ENCODE measurements at places on chromosomes 2 and 18.

- no peak for DNase-seq
Observed at GRCh38 chr2:240996834-240997140, 1.6 kb upstream of the SNED1 start.

GRCh38 chr2:48530033-48530811 lies at the start of gene STON1:
Gene STON1 (plus strand): TSS chr2:48530154. CDS start chr2:48580634, 50,480 bp downstream.
- DNase-seq, result no peak

DNA sequence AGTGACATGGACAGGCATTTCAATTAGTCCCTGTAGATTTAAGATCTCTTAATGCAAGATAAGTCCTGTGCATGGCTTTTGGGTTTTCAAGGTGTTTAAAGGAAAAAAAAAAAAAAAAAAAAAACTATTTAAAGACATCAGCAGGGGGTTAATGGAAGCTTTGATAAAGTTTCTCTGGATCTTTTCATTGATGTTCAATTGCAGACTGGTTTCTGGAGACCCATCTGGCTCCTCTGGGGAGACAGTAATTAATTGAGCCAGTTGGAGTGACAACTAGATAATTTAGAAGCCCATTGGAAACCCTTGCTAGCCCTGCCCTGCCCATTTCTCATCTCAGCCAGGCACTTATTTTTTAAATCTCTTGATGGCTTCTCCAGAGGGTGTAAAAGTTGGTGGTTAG lies 98.7 kb downstream of the EPHA4 start:
- no peak for DNase-seq

- DNase-seq, result peak; percentile 68
Observed at GRCh38 chr2:191478799-191479679, 198.9 kb upstream of the NABP1 start.

DNA sequence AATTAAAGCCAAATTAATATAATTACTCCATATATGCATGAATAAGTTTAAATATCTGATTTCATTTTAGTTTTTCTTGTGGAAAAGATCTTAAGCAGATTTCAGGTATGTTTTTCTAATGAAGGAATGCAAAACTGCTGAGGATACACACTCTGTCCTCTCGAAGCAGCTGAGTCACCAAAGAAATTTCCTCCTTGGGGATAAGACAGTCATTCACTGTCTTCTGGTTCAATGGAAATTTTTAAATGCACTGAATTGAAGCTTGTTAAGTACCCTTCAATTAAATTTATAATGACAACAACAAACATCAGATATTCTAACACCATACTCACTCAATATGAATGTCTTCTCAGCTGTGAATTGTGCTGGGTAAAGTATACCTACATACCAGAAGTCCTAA lies 101.5 kb upstream of the DNER start:
- no peak for DNase-seq

DNA sequence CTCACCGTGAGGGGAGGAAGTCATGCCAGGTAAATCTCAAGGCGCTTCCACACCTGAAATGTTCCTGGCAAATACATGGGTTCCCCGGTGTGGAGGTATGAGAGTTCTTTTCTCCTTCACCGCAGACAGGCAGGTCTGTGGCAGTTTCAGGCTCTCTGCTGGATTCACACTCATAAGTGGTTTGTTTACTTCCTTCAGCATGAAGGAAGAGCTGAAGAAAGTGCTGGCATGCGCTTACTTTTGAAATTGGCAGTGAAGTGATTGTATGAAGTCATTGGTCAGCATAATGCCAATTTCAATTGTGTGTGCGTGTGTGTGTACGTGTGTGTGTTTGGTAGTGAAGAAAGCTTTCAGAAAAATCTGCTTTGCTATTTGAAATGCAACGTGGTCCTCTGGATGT lies 43.4 kb downstream of the RNF144A start:
- peak; percentile 25 for DNase-seq

DNA sequence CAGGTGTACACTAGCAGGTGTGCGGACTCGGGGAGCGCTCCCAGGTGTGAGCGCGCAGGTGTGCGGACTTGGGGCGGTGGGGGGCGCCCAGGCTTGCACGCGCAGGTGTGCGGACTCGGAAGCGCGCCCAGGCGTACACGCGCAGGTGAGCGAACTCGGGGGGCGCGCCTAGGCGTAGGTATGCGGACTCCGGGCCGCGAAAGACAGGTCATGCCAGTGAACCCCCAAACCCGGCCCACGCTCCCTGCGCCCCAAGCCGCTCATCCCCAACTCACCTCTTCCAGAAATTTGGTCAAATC lies 342 bp downstream of the CYB5A start:
- DNase-seq, result no peak

DNA sequence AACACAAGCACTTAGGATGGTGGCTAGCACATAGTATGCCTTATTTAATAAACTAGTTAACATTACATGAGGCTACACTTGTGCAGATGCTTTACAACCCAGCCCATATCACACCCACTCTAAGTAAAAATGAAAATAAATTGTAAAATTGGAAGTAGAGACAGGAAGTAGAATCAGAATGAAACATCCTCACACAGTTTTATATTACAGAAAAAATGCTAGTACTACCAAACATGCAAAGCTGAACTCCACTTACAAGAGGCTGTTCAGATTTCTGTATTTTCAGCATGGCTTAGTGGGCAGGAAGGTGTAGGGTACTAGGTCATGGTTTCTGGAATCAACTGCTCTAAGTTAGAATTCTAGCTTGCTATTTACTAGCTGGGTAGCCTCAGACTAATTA lies 18.2 kb upstream of the CRIM1 start:
- DNase-seq, result no peak

DNA sequence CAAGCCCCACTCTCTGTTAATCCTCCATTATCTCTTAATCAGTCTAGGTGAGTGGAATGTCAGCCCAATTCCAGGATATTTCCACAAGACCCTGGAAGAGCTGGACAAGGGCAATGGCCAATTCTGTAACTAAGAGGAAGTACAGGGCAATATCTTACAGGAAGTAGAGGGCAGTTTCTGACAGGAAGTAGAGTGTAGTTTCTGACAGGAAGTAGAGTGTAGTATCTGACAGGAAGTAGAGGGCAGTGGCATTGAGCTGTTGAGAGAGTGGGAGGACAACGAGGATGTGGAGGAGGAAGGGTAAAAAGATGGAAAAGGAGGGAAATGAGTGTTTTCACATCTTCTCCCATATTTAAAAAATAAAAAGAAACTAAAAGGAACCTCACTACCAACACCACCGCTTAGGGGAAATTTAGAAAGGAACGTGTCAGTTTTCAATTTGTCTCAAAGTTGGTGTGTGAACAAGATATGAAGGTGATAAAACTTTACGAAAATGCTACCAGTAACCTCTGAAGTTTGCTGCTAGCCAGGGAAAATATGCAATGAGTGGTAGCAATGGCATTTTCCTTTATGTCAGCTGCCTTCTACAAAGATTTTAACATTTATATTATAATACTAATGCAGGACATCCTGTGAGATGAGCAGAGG lies 430.9 kb upstream of the HNRNPA3 start:
- no peak for DNase-seq

- DNase-seq, result peak; percentile 97
Observed at GRCh38 chr2:240387669-240388358, 47.6 kb upstream of the GPC1 start.

DNA sequence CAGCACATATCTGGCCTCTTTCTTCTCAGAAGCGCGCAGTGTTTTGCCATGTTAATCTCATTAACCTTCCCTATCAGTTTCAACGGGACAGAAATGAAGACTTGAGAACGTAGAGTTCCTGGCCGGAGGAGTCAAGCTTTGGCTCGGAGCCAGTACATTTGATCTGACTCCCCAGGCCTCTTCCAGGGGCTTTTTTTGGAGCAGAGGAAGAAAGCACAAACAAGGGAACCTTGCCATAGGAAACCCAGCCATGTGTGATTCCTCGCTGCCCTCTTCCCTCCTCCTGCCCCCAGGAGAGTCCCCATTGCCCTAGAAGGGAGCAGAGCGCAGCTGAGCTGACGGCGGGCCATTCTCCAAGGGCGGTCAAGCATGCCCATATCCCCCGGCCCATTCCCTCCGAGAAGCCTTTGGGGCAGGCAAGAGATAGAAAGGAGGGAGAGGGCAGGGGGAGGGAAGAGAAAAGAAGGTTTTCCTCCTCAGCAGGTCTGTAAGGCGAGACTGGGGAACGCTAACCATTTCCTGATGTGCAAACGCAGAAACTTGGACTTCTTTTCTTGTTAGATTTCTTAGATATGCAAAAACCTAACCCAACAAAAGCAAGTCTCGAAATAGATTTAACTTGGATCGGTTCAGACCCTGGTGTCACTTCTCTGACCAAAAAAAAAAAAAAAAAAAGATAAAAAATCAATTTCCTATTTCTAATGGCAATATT lies 63.7 kb upstream of the POU3F3 start:
- no peak for DNase-seq

DNA sequence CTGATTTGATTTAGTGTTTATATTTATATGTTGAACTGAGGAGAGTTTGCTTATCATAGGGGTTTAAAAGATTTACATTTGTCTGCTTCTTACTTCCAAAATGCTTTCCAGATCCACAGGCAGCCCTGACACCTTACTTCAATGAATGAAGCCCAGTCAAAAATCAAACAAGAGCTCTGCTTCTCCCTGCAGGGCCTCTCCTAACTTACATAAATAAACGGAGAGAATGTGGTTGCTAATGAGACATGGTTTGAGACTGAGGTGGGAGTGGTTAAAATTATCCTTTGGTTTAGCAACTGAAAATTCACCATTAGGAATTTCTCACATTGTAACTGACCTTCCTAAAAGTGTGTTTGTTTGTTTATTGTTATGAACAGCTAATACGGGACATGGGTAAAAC lies 612.3 kb upstream of the FANCL start:
- no peak for DNase-seq

- DNase-seq, result no peak
Observed at GRCh38 chr2:197176522-197176921, 134.1 kb downstream of the ANKRD44 start.

DNA sequence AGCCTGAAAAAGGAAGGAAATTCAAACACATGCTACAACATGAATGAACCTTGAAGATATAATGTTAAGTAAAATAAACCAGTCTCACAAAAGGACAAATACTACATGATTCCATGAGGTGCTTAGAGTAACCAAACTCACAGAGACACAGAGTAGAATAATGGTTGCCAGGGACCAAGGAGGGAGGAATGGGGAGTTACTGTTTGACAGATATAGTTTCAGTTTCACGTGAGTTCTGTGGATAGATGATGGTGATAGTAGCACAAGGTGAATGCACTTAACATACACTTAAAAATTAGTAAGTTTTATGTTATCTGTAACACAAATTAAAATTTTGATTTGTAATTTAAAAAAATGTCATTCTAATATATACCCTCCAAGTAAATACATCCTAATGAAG lies 106.9 kb upstream of the ACVR1C start:
- DNase-seq, result no peak

DNA sequence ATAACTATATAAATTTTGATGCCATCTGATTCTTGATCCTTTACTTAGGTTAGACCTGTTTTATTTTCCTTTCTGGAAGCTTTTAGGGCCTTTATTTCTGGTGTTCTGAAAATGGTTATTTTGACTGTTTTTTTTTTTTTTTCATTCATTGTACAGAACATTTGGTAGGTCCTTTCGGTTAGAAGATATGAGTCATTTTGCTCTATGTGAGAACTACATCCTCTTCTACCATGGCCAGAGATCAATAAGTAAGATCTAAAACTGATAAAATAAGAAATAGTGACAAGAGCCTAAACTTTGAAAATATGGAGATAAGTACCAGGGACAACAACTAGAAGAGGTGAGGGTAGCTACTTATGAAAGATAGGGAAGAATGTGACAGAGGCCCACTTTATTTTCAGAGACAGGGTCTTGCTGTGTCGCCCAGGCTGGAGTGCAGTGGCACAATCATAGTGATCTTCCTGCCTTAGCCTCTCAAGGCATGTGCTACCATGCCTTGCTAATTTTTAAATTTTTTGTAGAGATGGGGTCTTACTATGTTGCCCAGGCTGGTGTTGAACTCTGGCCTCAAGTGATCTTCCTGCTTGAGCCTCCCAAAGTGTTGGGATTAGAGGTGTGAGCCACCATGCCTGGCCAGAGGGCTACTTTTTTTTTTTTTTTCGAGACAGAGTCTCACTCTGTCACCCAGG lies 66.5 kb downstream of the EIF2AK3 start:
- no peak for DNase-seq

Measured in GM04504 (cell line).